ENCODE measurements at places on chromosomes 2 and 18.

DNA sequence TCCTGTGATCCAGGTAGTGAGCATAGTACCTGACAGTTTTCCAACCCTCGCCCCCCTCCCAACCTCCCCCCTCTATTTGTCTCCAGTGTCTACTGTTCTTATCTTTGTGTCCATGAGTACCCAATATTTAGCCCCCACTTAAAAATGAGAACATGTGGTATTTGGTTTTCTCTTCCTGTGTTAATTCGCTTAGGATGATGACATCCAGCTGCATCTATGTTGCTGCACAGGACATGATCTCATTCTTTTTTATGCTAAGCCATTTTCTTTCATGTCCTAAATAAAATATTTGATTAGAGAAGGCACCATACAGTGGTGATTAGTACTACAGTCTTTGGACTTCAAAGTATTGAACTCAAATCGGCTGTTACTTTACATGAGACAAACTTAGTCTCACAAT, 1087.9 kb downstream of the CBLN2 start:
- DNase-seq: no peak

- peak; percentile 98 for DNase-seq
Measured at GRCh38 chr2:156341452-156342253, 9.1 kb upstream of the NR4A2 start.

DNA sequence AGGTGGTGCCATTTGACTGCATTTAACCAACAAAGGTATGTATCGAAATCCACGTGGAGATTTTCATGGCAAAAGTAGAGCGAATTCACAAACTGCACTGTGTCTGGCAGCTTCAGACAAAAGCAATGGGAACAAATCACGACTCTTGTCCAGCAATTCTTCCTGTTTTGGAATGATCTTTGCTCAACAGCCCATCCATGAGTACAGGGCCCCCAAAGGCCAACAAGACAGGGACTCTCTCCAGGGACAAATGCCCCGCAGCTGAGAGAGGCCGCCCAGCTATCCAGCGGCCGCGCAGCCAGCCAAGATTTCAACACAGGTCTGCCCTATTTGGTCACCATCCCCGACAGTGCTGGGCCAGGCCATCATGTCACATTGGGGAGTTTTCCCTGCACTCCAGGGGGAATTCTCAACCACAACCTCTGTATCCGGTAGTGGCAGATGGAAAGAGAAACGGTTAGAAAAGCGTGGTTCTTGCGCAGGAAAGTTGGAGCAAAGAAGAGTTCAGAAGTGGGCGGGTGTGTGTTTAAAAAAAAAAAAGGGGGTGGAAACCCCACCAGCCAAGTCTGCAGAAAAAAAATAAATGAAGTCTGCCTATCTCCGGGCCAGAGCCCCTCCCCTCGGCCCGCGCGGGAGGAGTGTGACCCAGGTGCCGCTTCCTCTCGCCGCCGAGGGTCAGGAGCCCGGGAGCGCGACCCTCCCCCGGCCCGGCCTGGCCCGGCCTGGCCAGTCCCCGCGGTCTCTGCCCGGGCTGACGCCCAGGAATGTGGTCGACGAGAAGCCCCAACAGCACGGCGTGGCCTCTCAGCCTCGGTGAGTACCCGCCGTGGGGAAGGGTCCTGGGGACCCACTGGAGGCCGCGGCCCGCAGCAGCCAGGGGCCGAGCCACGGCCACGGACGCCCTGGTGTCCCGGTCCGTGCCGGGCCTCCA, at the start of gene GYPC:
Gene GYPC, plus strand, starts transcription at position 659 of the 931 bp plus-strand sequence. Its CDS starts 106 bp downstream, at position 765.
- peak; percentile 86 for DNase-seq

GRCh38 chr2:112629224-112629623, 16.5 kb upstream of the SLC20A1 start:
- DNase-seq: no peak

- no peak for DNase-seq
Measured at GRCh38 chr18:54222922-54223567, 1.4 kb downstream of the MBD2 start.

DNA sequence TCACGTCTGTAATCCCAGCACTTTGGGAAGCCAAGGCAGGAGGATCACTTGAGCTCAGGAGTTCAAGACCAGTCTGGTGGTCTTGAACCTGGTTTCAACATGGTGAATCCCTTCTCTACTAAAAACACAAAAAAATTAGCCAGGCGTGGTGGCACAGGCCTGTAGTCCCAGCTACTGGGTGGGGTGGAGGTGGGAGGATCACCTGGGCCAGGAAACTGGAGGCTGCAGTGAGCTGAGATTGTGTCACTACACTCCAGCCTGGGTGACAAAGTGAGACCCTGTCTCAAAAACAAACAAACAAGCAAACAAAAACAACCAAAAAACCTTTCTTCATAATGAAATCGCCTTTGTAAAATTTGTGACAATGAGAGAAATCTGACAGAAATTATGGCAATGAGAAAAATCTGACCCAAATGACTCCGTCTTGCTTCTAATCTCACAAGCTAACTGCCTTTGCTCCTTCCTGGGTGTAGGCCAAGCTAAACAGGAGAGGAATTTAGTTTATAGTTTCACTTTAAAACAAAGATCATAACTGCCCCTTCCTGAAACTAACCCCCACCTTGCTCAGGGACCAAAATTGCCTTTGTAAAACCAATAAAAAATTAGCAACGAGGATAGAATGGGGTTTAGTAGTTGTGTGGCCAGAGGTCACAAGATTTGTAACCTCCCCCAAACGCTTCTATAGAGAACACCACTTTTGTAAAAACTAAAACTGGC, 60.7 kb upstream of the KIF5C start:
- DNase-seq: no peak

- DNase-seq: no peak
Measured at GRCh38 chr2:86274265-86274917, 63.0 kb downstream of the REEP1 start.

- DNase-seq: no peak
Measured at GRCh38 chr18:59514203-59514602, 155.1 kb upstream of the LMAN1 start.

GRCh38 chr2:88735853-88736252, 44.4 kb downstream of the RPIA start:
- peak; percentile 72 for DNase-seq

DNA sequence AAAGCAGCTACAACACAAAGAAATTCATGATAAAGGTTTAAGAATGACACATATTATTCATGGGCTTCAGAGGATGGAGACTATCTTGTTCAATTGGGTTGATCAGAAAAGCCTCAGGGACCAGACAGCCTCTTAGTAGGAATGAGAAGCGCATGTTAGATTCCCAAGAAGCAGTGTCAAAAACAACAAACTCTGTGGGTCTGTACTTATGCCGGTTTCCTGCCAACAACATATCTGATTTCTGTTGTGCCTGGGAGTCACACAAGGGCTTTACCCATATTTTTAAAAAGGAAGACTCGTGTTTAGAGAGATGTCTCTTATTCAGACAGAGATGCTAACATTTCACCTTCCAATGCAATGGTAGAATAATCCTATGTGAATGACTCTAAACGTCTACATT, 2180.6 kb upstream of the CELF4 start:
- no peak for DNase-seq

DNA sequence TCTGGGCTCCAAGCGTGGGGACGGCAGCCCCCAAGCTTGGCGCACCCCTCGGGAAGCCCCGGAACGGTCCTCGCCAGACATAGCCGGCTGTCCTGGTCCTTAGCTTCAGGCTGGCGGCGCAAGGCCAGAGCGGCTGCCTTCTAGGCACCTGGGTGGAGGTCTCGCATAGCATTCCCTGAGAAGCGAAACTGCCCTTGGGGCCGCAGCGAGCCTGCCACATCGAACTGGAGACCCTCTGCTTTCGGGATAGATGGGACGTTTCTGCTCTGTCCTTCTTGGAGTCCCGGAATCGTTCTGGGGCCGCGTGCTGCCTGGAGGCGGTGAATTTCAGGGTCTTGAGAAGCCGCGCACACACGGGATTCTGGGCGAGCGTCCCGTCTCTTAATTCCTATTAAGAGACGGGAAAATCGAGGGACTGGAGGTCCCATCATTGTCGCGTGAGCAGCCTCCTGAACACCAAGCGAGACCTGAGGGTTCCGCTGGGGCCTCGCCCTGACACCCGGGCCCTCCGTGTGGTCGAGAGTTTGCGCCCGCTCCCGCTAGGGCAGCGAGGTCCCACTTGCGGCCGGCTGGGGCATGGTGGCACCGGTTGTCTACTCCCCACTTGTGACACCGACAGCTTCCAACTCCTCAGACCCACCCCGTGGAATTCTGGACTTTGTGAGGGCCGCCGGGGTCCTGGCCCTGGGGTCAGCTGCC, 9.7 kb upstream of the EN1 start:
- no peak for DNase-seq
